Upper lobe of left lung (tissue), 6 donors: ENCODE measurements at places on chromosomes 11 and 22.

DNA sequence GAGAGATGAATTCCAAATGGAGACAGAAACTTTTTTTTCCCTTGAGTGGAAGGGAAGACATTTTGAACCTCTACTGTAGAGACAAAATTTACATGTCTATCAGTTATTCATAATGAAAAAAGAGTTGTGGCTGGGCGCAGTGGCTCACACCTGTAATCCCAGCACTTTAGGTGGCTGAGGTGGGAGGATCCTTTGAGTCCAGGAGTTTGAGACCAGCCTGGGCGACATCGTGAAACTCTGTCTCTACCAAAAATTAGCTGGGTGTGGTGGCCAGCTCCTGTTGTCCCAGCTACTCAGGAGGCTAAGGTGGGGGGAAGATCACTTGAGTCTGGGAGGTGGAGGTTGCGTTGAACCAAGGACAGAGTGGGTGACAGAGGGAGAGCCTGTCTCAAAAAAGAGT is 4.1 kb downstream of the EED start:
- DNase-seq: no peak

DNA sequence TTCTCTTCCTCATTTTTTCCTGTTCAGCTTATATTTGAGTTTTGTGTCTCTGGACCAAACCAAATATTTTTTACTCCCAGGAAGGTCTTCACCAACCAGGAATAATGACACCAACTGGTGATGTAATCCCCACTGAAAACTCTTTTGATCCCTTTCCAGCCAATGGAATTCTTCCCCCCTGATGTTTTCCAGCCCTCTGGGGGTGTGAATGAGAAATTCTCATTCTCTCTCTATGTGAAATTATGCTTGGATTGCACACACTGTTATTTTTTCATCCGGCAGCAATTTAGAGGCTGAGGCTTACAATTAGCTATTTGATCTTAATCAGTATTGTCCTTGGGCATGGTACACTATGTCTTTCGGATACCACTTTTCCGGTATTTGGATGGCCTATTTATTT is 39.5 kb upstream of the SLC1A2 start:
- DNase-seq: no peak

- no peak for DNase-seq
Measured at GRCh38 chr11:111612224-111612623, 10.0 kb downstream of the SIK2 start.

DNA sequence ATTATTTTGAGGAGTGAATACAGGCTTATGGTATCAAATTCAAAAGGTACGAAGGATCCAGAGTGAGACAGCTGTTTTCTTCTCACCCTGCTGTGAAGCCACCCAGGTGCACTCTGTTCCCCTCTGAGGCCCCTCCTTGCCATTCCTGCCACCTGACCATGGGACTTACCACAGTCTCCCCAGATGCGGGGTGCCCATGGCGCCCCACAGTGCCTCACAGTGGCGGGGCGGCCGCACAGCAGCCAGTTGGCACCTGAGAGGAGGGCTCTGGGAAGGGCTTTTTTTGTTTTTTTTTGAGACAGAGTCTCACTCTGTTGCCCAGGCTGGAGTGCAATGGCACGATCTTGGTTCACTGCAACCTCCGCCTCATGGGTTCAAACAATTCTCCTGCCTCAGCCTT is 151.7 kb downstream of the CEP164 start:
- DNase-seq: no peak

DNA sequence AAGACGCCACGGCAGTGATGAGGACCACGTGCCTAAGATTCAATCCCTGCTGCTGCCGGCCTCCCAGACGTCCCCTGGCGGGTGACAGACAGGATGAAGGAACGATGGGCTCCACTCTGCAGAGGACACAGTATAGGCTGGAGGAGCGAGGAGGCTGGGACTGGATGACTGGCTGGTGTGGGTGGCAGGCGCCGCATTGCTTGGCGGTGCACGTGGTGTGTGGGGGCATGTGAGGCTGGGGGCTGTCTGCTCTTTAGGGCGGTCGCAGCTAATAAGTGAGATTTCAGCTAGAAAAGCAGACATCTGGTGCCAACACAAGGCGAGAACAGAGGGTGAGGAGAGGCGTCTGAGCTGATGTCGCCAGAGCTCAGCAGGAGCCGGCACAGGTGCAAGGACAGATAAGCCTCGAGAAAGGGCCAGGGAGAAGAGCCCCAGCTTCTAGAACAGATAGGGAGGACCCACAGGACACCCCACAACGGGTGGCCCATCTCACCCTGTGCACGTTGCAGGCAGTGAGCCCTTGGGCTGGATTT is 33.2 kb downstream of the TSPAN4 start:
- no peak for DNase-seq
